ENCODE measurements at places on chromosomes 12 and 14.

GRCh38 chr14:54344445-54344844 lies 52.4 kb upstream of the CDKN3 start:
- no peak for DNase-seq

GRCh38 chr14:75221797-75222196 lies 45.4 kb upstream of the TMED10 start:
- no peak for DNase-seq

GRCh38 chr12:100953217-100953616 lies 158.6 kb downstream of the ANO4 start:
- DNase-seq = no peak

DNA sequence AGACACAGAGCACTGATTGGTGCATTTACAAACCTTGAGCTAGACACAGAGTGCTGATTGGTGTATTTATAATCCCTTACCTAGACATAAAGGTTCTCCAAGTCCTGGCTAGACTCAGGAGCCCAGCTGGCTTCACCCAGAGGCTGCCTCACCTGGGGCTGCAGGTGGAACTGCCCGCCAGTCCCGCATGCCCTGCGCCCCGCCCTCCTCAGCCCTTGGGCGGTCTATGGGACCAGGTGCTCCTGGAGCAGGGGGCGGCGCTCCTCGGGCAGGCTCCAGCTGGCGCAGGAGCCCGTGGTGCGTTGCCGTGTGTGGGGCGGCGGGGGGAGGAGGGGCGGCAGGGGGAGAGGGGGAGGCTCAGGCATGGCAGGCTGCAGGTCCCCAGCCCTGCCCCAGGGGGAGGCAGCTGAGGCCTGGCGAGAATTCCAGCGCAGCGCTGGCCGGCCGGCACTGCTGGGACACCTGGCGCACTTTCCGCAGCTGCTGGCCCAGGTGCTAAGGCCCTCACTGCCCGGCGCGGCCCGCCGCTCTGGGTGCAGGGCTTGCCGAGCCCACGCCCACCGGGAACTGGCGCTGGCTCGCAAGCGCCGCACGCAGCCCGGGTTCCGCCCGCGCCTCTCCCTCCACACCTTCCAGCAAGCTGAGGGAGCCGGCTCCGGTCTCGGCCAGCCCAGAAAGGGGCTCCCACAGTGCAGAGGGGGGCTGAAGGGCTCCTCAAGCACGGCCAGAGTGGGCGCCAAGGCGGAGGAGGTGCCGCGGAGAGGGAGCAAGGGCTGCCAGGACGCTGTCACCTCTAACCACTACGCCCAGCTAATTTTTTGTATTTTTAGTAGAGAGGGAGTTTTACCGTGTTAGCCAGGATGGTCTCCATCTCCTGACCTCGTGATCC lies 3.1 kb upstream of the SLCO1B3 start:
- DNase-seq = no peak

DNA sequence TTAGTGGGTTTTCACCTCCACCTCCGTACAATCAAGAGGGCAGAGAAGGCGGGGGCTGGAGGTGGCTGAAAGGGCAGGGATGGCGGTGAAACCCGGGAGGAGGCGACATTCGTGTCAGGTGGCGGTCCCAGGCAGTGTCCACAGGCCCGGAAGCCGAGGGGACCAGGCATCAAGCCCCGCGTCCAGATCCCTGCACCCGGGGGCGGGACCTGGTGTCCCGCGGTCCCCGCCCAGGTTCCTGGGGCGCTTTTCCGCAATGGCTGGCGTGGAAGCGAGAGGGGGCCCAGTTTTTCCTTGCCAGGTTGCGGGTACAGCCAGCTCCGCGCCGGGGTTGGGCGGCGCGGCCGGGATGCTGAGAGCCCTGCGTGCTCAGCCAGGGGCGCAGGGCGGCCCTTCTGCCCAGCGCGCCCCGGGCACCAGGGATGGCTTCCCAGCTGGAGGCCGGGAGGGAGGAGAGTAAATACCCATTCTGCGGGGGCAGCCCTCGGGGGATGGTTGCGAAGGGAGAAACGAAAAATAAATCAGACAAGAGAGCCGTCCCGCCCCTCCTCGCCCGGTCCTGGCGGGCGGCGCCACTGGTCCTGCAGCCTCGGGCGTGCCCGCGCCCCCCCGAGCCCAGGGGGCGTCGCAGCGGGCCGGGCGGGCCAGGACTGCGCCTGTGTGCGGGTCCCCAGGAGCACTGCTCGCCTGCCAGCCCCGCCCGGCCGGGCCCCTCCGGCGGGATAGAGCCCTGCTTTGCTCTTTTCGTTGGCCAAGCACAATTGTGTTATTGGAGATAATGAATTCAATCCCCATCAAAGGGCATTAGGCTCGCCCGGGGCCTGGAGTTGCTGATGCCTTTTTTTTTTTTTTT lies 11.5 kb downstream of the FOXA1 start:
- DNase-seq = no peak

DNA sequence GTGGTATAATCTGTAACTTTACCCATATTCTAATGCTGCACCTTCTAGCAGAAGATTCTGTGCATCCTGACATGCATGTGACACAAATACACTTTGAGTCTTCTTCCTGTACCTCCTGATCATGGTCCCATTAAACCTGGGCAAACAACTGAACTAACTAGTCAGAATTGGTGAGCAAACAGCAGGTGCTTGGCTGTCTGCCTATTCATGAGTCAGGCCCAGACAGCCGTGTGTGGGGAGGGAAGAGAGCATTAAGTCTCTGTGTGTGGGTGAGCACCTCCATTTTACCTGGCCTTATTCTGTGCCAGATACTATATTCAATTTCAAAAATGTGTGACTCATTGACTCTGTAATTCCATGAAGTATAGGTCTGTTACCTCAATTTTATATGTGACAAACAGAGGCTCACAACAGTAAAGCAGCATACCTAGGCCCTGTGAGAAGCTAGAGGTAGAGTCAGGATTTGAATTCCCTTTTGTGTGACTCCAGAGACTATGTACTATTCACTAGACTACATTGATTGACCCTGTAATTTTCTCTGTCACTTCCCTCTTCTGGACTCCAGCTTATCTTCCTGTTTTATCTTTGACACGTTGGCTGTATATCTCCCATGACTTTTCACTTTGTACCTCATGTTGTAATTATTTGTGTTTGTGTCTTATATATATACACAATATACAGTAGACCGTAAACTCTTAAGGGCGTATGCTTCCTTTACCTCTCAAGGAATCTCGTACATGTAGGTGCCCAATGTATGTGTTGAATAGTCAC lies 32.2 kb downstream of the SUSD6 start:
- DNase-seq = no peak

- no peak for DNase-seq
These were observed 24.6 kb downstream of the DICER1 start for GRCh38 chr14:95132760-95133159.

DNA sequence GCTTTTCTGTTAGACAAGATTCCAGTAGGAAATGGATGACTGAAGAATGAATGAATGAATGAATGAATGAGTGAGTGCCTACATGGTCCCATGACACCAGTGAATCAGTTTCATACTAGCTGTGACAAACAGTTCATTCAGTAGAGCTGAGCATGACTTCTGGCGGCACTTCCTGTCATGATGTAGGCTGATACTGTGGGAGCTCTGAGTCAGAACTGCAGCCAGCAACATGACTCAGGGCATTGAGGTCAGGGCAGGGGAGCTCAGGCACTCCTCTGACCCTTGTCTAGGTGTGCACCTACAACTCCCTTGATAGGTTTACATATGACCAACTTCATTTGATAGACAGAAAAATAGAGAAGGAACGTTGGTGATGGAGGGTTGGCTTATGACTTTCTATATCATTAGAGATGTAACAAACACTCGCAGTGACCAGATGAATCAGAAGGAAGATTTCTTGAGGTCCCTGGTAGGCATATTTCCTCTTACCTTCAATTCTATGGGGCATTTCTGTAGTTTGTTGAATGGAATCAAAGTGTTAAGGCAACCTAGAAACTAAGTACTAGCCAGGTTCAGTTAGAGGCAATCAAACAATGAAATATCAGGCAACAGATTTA lies 139.3 kb upstream of the ARHGAP5 start:
- DNase-seq = peak; percentile 26

- DNase-seq = no peak
These were observed 99.8 kb downstream of the METTL25 start for GRCh38 chr12:82458101-82458500.

GRCh38 chr14:50835280-50835679 lies 4.3 kb upstream of the NIN start:
- DNase-seq = no peak

- no peak for DNase-seq
These were observed 113.6 kb downstream of the DAD1 start for GRCh38 chr14:22475381-22475780.

- DNase-seq = no peak
These were observed 6.3 kb upstream of the KCNJ8 start for GRCh38 chr12:21780786-21781185.

DNA sequence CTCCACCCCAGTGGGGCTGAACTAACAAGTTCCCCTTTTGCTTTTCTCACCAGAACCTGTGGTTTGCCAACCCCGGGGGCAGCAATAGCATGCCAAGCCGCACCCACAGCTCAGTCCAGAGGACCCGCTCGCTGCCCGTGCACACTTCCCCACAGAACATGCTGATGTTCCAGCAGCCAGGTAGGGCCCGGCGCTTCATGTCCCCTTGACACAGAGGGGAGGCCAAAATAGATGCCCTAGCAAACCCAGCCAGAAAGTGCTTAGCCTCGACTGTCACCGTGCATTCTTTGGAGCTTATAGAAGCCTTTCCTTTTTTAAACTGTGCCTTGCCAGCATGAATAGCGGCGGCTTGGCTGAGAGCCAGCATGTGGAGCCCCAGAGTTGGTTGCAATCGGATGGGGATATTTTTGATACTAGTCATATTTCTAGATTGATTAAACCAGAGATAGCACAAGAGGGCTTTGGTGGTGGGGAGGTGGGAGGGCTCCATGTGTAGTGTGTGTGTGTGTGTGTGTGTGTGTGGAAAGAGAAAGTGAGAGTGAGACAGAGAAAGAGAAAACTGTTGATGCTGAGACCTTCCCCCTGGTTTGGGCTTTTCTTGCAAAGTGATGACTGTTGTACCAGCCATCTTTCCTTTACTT lies 126.1 kb downstream of the GCH1 start:
- peak; percentile 70 for DNase-seq

GRCh38 chr14:30020271-30020670 lies 92.6 kb upstream of the PRKD1 start:
- DNase-seq = no peak

- DNase-seq = no peak
These were observed 211.4 kb downstream of the SSPN start for GRCh38 chr12:26406813-26407212.

DNA sequence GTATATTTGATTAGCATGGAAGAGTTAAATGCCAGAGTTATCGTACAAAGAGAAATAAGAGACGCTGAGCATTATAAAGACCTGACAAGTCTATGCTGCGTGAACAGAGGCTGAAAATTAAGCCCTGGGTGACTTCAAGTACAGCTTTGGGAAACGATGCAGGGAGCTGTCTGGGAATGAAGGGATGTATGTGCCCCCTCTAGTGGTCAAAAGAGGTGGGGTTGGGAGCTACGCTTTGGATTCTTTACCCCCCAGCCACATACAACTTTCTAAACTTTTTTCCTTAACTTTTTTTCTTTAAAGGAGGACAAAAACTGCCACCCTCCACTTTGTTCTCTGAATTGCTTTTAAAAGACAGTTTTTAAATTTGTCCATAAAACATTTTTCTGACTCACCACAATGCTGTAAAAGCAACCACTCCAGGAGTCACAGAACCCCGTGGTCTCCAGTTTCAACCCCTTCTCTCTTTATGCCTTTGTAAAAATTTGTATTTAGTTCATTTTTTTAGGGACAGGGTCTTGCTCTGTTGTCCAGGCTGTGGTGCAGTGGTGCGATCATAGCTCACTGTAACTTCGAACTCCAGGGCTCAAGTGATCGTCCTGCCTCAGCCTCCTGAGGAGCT lies 59.4 kb downstream of the ZNF664 start:
- DNase-seq = no peak

DNA sequence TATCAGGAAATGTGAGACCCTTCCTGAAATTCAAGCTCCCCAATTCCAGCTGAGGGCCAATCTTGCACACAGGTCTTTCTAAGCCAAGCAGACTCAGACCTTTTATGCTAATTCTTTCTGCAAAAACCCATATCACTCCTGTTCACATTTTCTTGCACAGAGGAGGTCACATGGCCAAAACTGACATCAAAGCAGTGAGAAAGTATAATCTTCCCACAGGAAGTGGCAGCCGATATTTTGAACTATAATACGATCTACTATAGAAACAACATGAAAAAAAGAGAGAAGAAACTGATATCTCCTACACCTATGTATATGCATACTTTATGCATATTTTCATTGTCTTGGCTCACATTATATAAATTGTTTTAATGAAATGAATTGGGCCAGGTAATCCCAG lies 132.9 kb upstream of the SSTR1 start:
- no peak for DNase-seq

DNA sequence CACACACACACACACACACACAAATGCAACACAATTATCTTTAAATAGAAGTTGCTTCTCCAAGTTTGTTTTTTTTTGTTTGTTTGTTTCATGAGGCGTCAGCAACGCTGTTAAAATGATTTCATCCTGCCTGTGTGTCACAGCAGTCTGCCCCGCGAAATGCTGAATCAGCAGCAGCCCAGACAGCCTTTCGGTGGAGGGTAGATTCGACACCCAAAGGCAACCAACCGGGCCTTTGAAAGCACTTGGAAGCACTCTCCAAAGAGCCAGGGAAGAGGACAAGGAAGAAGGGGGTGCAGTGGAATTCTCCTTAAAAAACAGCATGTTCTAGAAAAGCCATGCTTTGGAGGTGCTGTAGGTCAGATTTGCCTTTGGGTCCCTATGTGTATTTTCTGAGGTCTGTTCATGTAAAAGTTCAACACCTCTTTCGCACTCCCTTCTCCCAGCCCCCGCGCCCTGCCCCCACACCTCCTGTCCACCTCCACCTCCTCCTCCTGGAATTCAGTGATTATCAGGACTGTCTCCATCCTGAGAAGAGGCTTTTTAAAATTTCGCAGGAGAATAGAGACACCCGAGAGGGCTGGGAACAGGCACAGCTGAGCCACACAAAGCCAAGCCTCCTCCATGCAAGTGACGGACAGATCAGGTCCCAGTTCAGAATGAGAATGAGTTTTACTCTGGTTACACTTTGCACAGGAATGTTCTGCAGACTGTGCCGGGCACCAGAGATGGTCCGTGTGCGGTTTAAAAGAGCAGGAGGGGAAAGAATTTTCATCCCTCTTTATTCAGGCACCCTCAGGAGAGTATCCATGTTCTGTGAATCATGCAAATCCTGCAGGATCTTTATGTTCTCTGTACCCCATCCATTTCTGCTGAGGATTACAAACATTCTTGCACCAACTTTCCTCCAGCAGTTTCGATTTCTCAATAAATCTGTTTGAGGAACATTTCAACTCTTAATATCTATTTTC lies 177.9 kb downstream of the ETV6 start:
- no peak for DNase-seq

- no peak for DNase-seq
These were observed 96.0 kb upstream of the PCED1B start for GRCh38 chr12:46983393-46983793.

GRCh38 chr14:64566651-64567122 lies 16.9 kb downstream of the PPP1R36 start:
- no peak for DNase-seq

DNA sequence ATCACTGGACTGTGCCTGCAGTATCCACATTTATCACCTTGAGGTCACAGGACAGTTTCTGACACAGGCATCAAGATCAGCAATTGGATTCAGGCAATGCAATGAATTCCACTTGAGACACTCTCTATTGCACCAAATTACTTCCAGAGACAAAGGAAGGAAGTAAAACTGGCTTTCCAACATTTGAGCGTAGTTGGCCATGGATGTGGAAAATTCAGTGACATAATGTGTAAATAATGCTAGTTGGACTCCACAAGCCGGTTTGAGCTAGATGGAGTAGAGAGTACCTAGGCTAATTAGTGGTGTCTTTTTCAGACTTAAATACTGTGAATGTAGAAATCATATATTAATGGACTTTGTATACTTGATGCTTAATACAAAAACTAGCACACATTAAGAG lies 168.3 kb upstream of the SYT1 start:
- DNase-seq = no peak
